Fibroblast of upper back skin (primary cell): ENCODE measurements at places on chromosomes 12 and 14.

DNA sequence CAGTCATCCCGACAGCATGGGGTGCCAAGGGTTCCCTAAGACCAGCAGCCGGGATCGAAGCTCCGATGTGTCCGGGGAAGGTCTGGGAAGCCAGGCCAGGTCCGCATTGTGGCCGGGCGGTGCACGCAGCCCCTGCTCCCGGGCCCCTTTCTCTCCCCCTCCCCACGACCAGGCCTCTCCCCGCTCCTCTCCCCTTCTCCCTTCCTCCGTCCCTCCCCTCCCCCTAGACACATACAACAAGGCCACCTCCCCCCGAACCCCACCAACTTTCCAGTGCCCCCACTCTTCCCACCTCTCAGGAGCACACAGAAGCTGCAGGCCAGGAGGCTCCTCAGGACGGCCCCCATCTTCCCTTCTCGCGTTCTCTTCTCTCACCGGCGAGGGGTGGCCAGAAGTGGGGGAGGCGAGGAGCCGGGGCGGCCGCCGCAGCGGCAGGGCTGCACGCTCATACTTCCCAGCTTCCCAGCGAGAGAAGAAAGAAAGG, 413 bp downstream of the LRP6 start:
- DNase-seq: no peak

- peak; percentile 93 for DNase-seq
Observed at GRCh38 chr14:20683891-20684661, at the start of gene RNASE4. TSS of gene RNASE4 (plus strand) at chr14:20684560. CDS start at chr14:20699372, 14,812 bp downstream.

GRCh38 chr14:31070431-31070830, 44.3 kb upstream of the STRN3 start:
- peak; percentile 95 for DNase-seq

- no peak for DNase-seq
Observed at GRCh38 chr14:59755409-59756135, 115.0 kb downstream of the RTN1 start.
